ENCODE measurements at places on chromosomes 16 and 17.

DNA sequence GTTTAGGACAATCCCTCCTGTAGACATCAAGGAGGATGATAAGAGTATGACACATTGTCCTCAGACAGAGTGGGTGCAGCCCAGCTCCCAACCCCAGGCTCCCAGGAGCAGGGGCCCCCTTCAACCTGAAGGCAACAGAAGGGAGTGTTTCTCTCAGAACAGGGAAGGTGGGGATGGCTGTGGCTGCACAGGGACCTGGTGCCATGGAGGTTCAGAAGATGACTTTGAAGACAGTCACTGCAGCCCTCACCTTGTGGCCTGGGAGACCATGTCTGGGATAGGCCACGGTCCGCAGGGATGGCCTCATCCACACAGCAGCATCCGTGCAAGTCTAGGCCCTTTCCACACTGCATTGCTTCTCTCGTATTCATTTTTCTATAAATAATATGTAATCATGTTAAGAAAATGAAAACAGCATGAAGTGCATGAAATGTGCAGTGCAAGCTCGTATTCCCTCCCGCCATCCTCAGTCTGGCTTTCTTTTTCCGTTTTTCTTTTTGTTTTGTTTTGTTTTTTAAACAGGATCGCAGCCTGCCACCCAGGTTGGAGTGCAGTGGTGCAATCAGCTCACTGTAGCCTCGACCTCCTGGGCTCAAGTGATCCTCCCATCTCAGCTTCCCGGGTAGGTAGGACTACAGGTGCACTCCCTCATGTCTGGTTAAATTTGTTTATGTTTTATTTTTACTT lies 71.1 kb downstream of the METRNL start:
- no peak for DNase-seq

GRCh38 chr17:76365256-76365903 lies 11.7 kb upstream of the PRPSAP1 start:
- DNase-seq: no peak

DNA sequence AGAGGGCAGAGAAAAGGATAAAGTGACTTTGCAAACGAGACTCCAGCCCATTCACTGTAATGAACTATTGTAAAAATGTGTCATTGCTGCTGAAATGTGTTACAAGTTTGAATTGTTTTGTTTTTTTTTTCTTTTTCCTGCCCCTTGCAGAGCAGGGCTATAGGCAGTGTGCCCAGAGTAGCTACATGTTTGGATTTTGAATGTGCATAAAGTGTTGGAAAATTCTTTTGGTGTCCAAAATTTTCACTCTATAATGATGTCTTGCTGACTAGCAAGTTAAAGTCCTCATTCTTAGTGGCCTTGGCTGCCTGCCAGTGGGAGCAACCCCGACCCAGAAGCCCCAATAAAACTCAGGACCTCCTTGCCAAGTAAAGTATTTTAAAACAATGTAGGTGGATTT lies 66.5 kb downstream of the IGF2BP1 start:
- DNase-seq: no peak

DNA sequence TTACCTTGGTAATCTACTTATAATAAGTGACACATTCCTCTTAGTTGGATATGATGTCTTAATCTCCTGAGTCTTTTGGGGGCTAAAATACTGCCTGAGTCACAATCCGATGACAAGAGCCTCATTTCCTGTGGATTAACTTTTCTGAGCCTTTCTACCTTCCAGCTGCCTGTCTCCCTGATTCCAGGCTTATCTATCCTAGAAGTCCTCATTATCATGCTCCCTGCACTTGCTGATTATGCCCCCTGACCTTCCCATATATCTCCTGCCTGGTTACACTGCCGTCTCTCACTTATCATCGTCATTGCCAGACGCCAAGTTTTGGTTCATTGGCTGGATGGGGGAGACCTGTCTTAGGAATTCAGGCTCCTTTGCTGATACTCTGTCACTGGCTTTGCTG lies 727.4 kb upstream of the CA10 start:
- DNase-seq: no peak

DNA sequence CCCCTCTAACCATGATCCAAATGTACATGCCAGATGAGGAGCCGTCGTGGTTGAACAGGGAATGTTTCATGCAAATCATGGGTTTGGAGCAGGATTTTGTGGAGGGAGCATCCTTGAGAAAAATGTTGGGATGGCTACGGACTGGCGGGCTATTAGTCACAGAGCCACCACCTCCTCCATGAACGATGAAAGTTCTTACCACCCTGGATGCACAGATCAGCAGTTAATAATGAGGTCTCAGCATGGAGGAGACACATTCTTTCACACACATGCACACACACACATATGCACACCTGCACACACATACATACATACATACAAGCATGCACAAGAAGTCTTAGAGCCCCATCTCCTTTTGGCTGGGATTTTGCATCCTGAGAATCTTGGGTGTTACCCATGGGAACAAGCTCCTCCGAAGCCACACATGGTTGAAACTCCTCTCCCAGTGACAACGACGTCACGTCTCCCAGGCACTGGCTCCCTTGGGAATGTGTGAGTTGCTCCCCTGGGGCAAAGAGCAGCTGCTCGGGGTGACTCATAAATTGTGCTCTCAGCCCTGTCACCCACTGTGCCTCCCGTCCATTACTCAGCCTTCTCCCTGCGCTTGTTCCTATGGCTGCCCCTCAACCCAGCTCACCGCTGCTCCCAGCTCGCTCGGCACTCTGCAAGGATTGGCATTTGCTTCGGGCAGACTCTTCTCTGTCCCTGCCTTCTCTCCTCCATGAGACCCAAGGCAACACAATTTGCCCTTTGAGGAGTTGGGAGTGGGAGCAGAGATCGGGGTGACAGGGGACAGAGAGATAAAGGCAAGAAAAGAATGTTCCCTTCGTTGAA lies 344.6 kb downstream of the SOX9 start:
- DNase-seq: no peak

GRCh38 chr17:69503711-69504110 lies 89.2 kb downstream of the MAP2K6 start:
- DNase-seq: no peak

GRCh38 chr17:75338335-75338734 lies 49.1 kb upstream of the SLC25A19 start:
- DNase-seq: no peak
